ENCODE measurements at places on chromosomes 7 and 10.

DNA sequence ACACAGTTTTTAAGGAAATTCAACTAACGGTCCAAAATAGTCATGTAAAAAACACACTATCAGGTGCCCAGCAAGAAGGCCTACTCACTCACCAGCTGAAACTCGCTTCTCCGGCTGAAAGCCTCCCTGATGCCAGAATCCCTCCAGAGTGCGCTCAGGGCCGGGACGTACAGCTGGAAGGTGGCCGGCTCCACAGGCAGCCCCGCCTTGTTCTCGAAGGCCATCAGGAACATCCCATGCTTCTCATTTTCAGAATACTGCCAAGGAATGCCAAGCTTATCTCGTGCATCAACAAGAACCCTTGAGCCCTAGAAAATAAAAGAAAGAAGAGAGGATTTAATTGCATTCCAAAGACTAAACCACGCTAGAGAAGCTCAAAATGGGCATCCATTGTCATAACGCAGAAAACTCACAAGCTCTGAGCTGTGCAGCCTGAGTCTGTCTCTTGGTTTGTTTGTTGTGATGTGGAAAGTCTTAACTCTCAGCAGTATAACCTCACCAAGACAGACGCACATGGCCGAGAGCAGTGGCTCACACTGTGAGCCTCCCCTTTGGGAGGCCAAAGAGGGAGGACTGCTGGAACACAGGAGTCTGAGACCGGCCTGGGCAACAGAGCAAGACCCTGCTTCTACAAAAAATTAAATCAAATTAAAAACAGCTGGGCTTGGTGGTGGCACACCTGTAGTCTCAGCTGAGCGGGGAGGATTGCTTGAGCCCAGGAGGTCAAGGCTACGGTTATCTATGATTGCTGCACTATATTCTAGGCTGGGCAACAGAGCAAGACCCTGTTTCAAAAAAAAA, 49.1 kb downstream of the GNA12 start:
- DNase-seq, result no peak

- DNase-seq, result no peak
Observed at GRCh38 chr10:65123120-65123519, 1601.9 kb downstream of the REEP3 start.

- DNase-seq, result no peak
Observed at GRCh38 chr10:118277871-118278270, 64.3 kb downstream of the FAM204A start.

GRCh38 chr7:2282185-2282751, 32.0 kb downstream of the SNX8 start:
- no peak for DNase-seq

- DNase-seq, result no peak
Observed at GRCh38 chr10:69583106-69583505, 9.9 kb upstream of the NEUROG3 start.

- DNase-seq, result no peak
Observed at GRCh38 chr7:155372782-155373358, 75.2 kb downstream of the INSIG1 start.

GRCh38 chr7:71389976-71390375, 258.0 kb downstream of the GALNT17 start:
- no peak for DNase-seq

DNA sequence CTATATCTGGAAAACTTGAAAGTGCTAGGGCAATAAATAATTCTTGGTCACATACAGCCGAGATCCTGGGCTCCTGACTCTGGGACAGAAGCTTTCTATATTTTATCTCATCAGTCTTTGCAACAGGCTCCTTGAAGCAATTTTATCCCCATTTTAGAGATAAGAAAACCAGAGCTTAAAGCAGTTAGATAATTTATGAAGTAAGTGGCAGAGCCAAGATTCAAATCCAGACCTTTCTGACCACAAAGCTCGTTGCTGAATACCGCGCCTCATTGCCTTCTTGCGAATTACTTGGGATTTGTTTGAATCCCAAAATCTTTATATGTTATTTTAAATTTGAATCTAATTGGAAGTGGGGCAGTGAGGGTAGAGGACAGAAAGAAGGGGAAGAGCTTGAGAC, 106.0 kb downstream of the TCF7L2 start:
- DNase-seq, result no peak

DNA sequence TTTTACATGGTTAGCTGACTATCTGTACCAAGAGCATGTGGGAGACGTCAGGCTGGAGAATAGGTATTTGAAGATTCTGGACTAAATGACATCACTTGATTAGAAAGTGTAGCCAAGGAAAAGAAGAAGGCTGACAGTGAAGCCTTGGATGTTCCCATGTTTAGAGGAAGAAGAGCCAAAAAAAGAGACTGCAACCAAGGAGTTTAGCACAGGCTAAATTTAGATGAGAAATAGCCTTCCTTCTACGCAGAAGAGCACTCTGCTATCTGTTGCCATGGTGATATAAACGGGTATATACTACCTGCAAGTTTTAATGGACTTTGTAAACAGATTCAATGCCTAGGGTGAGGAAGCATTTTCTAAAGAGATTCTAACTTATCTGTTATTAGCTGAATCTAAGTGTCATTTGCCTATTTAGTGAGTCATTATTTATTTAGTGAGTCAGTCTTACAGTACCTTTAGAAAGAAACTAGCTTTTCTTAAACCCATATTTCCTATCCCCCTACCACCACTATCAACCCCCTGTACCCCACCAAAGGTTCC, 69.8 kb downstream of the CDK6 start:
- no peak for DNase-seq

GRCh38 chr7:30663414-30663813, 18.8 kb downstream of the CRHR2 start:
- no peak for DNase-seq

GRCh38 chr7:25940086-25940906, 211.7 kb upstream of the NFE2L3 start:
- no peak for DNase-seq

- no peak for DNase-seq
Observed at GRCh38 chr10:127854769-127855590, 37.8 kb downstream of the CLRN3 start.

- peak; percentile 20 for DNase-seq
Observed at GRCh38 chr7:156892081-156892800, 742 bp downstream of the LMBR1 start.

GRCh38 chr10:64039198-64039597, 518.0 kb downstream of the REEP3 start:
- no peak for DNase-seq

DNA sequence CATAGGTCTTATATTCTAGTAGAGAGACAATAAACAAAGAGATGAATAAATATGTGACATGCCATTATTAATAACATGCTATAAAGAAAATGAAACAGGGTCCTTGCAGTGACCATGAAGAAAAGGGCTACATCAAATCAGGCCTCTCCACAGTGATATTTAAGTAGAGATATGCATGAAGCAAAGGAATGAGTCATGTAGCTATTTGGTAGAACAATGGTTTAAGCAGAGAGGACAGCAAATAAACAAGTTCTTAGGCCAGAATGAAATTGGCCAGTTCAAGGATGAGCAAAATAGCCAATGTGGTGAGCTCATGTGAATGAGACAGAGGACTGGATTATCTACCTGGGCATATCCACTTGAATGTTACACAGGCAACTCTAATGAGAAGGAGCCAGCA, 172.2 kb upstream of the FERD3L start:
- no peak for DNase-seq

GRCh38 chr7:139876622-139877283, 47.7 kb downstream of the TBXAS1 start:
- no peak for DNase-seq

- DNase-seq, result no peak
Observed at GRCh38 chr7:33494474-33494873, 365.1 kb downstream of the BBS9 start.

DNA sequence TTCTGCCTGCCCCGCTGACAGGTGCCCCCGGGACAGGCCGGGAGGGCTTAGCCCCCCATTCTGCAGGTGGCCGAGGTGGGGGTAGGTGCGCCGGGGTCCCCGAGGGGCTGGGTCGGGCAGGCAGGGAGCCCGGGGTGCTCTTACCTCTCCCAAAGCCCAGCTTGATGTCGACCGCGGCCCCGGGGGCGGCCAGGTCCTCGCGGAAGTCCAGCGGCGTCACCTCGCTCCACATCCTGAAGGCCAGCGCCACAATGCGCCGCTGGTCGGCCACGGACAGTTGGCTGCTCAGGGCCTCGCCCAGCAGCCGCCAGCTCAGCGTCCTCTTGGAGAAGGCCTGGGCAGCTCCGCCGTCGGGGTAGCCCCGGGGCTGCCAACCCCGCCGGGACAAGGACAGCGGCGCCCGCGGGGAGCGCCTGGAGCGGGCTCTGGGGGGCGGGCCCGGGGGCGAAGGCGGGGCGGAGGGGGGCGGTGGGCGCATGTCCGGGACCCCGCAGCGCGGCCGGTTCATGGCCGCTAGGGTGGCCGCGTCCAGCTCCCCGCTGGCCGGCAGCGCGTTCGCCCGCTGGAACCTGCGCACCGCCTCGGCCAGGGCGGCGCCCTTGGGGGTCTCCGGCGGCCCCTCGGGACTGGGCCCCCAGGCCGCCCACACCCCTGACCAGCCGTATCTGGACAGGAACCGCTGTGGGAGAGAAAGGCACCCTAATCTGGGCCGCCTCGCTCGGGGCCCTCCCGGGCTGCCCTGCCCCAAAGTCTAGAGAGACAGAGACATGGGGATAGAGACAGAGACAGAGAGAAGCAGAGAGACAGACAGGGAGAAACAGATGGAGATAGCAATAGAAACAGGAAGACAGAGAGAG, 1.7 kb downstream of the MMP21 start:
- DNase-seq, result no peak

DNA sequence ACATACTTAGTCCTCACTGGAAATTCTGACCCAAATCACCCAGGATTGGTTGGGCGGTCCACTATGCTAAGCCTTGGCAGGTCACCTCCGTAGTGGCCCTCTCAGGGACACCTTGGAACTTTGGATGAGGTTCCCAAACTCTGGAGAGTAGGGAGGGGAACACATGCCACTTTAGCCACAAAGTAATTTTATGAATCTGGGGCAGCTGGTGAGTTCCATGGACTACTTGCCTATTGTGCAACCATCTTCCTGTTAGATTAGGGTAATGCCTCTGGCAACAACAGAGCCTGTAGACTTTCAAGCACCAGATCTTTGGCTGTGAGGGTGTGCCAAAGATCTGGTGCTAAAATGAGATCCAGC, 77.7 kb downstream of the ITGB8 start:
- DNase-seq, result no peak

DNA sequence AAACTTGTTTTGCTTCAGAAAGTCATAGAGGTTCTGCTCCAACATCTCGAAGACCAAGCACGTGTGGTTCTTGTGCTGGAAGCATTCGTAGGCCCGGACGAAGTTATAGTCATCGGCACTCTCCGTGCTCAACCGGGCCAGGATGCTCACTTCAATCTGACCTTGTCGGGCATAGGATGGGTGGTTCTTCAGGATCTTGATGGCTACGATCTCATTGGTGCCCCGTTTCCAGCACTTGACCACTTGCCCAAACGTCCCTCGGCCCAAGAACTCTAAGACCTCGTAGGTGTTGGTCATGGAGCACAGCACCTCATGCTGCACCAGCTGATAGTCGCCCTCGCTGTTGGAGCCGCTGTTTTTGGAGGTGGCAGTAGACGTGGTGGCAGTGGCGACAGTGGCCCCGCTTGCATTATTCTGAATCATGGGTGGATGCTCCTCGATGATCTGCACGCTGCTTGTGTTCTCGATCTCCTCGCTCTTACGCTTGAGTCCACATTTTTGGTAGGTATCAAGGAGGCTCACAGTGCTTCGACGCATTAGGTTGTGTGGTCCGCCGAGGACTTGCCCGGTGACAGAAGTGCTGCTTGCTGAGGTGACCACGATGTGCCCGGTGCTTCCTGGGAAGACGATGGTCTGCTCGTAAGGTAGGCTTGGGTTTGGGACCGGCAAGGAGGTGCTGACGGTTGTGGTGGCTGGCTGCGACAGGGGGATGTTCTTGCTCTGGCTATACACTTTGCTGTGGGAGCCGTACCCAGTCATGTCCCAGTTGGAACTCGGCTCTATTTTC, 61.4 kb downstream of the HIPK2 start:
- no peak for DNase-seq

GRCh38 chr10:132556994-132557441, 19.4 kb downstream of the INPP5A start:
- DNase-seq, result no peak

DNA sequence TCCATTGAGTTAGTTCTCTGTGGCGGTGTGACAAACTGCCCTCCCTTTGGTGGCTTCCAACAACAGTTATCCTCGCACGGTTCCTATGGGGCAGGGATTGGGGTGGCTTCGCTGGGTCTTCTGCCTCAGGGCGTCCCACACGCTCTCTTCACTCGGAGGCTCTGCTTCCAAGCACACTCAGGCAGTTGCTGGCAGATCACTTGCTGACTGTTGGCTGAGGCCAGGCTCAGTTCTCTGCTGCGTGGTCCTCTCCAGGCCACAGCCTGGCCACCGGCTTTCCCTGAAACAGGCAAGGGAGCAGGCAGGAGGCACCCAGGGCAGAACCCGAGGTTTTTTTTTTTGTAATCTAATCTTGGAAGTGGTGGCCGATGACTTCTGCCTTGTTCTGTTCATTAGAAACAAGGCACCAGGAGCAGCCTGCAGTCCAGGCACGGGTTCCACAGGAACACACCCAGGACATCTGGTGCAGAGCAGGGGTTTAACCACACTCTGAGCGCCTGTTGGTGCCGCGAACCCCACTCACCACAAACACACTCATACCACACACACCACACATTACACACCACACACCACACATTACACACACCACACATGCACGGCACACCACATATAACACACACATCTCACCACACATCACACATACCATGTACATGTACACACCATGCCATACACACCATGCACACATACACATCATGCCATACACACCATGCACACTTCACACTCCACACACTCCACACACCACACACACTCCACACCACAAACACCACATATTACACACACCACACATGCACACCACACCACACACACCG, 112.2 kb downstream of the PTPN20 start:
- no peak for DNase-seq

DNA sequence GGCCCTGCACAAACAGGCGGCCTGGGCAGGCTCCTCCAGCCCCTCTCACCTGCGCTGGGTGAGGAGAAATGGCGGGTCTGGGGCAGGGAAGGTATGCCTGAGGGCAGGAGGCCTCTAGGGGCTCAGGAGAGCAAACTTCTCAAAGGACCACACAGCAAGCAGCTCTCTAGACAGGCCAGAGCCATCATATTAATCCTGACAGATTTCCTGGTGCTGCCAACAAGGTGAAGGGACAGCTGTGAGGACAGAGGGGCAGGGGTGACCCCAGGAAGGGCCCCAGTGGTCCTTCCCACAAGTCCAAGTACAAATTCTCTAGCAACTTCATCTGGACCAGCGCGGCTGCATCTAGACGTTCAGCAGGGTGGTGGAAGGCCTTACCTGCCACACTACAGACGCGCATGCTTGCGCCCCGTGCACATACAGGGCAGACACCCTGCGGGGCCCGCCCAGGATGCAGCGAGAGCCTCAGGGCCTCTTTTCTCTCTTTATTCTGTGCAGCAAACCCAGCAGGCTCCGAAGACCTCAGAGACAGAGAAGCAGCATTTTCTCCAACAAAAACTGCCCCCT, 62.1 kb downstream of the ZRANB1 start:
- DNase-seq, result no peak

GRCh38 chr10:50653142-50653541, 29.4 kb upstream of the SGMS1 start:
- DNase-seq, result no peak
